ENCODE measurements at places on chromosomes 7 and 10.

DNA sequence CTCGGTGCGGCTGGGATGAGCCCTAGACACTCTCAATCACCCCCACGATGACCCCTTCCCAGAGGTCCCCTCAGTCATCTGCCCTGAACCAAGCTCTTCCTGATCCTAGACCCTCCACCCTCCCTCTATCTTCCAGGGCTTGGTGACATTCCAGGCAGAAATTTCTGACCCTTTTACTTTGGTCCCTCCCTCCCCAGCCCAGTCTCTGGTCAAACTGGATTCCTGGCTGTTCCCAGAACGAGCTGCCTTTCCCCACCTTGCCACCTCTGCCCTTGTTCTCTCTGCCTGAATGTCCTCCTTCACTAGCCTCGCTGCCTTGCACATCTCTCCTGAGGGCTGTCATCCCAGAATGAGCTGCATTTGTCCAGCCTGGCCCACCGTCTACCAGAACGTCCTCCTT, 1.3 kb upstream of the CLDN4 start:
- DNase-seq: peak; percentile 56

DNA sequence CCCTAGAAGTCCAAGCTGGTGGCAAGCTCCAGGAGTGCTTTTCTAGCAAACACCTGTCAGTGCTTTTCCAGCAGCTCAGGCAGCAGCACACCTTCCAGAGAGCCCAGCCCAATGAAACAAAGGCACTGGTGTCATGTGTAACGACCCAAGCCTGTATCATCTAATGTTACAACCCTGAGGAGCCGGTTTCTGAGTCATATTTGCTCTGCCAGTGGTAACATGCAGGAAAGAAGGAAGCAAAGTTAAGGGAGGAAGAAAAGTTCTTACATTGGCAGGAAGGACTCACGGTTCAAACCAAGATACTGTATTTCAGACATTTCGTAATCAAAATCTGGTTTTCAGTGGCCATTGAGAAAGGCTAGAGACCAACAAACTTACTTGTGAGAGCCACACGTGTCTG, at the start of gene ANKRD22:
ANKRD22 (minus strand) TSS at position 139 of the 400 bp plus-strand sequence. CDS start 237 bp downstream, outside the sequence.
- peak; percentile 53 for DNase-seq

DNA sequence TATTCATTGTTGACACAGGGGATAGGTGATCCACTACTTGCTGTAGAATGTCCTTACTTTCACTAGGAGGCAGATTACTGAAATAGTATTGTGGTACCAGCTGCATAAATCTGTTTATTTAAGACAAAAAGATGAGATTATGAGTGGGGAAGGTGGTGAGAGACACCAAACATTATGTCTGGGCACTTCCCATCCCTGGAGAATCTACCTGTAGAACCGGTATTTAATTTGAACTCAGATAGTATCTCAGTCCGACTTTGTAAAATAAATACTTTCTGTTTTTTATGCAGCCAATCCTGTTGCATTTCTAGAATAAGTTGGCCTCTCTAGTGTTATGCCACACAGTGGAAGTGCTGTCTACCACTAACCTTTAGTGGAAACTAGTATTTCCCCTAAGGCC, 13.4 kb downstream of the BCCIP start:
- DNase-seq: no peak

GRCh38 chr10:128318913-128319312, 192.7 kb upstream of the MKI67 start:
- no peak for DNase-seq

All from GM23338 (cell line).